DND-41 (cell line): ENCODE measurements at places on chromosomes 1 and 21.
A peak's percentile ranks its signal among the peaks of the same experiment; 100 is the strongest.

- peak; percentile 85 for DNase-seq
Observed at GRCh38 chr1:923131-923990, at the start of gene SAMD11. TSS of gene SAMD11 (plus strand) at chr1:923923. CDS start at chr1:924432, 509 bp downstream.

DNA sequence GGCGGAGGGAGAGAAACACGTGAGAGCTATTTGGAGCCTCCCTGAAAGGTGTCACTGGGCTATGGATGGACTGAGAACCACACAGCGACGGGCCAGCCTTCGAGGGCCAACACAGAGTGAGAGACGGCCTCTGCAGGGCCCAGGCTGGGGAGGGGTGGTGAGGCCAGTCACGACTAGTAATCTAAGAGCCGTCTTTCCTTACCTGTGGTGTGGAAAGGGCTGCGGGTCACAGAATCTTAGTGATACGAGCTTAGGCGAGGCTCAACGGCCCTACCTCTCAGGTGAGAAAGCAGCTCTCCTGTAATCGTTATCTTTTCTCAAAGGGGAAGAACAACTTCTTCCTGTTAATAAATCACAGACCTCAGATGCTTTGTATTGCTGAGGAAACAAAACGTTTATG lies 33.4 kb upstream of the COX20 start:
- no peak for DNase-seq

GRCh38 chr1:228140724-228141225 lies 696 bp downstream of the GUK1 start:
- DNase-seq: no peak

- no peak for DNase-seq
Observed at GRCh38 chr1:60762911-60763310, 319.4 kb upstream of the NFIA start.

- DNase-seq: no peak
Observed at GRCh38 chr1:31376375-31377134, 3.7 kb upstream of the FABP3 start.

- no peak for DNase-seq
Observed at GRCh38 chr1:9903801-9904527, 6.1 kb downstream of the CTNNBIP1 start.

- no peak for DNase-seq
Observed at GRCh38 chr21:30126576-30126975, 40.0 kb downstream of the CLDN17 start.

- no peak for DNase-seq
Observed at GRCh38 chr1:1915911-1916840, 1.1 kb downstream of the CALML6 start.

GRCh38 chr1:40363721-40364120 lies 9.8 kb upstream of the SMAP2 start:
- DNase-seq: no peak

DNA sequence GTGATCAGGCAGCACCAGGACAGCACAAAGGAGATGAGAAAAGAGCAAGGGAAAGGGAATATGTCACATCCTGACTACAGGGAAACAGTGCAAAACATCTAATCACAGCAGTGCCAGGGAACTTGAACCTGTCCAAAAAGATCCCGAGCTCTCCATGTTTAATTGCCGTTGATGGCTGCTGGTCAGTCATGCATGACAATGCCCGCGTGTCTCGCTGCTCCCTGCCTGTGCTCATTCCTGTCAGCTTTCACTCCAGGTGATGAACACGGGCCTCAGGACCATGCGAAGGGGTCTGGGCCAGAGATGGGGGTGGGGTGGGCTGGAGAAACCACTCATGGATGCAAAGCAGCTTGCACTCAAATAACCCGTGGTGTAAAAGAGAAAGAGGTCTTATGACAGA lies 287.0 kb downstream of the GPATCH2 start:
- no peak for DNase-seq

DNA sequence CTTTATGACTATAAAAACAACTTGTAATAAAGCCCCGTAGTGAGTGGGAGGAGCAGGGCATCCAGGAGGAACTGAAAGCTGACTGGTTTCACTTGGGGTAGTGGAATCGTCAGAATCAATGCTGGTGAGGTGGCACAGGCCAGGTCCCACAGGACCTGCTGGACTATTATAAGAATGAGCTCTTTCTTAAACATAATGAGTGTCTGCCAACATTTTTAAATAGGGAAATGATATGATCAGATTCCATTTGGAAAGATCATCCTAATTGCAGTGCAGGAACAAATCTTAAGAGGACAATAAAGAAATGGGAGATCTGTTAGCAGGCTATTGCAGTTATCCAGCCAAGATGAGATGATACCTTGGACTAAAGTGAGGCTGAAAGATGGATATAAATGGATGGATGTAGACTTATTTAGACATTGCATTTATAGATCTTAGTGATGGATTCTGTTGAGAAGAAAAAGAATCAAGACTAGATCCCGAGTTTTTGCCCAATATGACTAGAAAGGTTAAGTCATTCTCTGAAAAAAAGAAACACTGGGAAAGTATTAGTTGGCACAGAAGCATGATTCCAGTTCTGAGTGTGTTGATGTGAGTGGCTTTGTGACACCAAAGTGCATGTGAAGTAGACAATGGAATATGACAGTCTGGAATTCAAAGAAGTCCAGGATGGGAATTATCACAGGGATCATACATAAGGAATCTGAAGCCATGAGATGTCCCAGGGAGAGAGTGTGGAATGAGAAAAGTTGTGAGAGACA lies 153.3 kb upstream of the SGIP1 start:
- no peak for DNase-seq

- no peak for DNase-seq
Observed at GRCh38 chr1:161082996-161083747, 6.2 kb downstream of the NECTIN4 start.

- DNase-seq: no peak
Observed at GRCh38 chr21:43619856-43620255, 39.4 kb downstream of the HSF2BP start.

- no peak for DNase-seq
Observed at GRCh38 chr1:16442941-16443340, 2.4 kb downstream of the NECAP2 start.

DNA sequence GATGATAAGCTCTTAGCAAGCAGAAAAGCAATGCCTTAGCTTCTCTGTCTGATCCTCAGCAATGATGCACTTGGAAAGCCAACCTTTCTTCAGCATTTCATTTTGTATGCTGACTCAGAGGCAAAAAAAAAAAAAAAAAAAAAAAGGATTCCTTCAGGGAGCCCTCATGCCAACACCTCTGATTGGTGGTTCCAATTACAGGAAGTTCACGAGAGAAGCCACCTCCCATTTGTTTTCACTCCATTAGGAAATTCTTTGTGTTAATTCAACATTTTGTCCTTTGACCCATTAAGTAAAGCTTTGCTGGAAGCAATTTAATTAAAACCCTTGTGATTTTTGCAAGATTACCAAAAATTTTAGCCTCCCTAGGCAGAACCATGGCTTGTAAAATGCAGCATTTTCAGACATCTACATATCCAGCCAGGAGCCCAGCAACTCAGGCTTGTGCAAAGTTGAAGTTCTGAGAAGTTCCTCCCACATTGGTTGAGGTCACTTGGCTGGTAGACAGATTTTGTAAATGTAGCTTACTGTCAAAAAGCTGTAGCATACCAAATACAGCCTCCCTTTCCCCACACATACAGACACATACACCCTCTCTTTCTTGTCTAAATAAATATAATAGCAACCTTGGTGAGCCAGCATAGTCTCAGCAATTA lies 27.1 kb upstream of the VTCN1 start:
- no peak for DNase-seq
